CD4-positive, alpha-beta T cell treated with Interleukin-10 for 1 hour (primary cell): ENCODE measurements at places on chromosomes 12 and 14.
A peak's percentile ranks its signal among the peaks of the same experiment; 100 is the strongest.

DNA sequence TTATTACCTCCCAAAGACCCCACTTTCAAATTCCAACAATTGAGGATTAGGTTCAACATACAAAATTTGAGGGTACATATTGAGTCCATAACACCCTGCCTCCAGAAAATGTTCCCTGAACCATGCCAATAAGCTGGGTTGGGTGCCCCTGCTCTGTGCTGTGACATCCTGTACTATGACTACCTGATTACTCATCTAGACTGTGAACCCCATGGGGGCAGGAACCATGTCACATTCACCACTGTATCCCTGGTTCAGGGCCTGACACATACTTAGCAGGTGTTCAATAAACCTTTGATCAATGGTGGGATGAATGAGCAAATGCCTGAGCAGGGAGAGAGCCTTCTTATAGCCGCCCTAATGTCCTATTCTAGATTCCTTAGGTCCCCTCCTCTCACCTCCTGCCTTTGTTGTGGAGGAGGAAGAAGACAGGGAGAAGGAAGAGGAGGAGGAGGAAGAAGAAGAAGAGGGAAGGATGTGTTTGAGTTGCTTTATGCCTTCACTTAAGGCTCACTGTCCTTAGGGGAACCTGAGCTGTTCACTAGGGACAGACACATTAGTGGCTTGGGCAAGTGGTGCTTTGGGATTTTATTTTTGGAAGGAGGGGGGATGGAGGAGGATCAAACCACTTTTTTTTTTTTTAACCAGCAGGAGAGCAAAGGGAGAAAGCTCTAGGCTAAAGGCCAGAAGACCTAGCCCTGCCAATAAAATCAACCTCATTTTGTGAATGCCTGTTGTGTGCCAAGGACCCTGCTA is 21.3 kb downstream of the GPR68 start:
- DNase-seq = no peak

GRCh38 chr14:70955543-70956480 is 48.6 kb downstream of the PCNX1 start:
- peak; percentile 74 for DNase-seq

- no peak for DNase-seq
Measured at GRCh38 chr14:26522967-26523366, 74.9 kb downstream of the NOVA1 start.

GRCh38 chr14:102784892-102785594 is 7.8 kb downstream of the TRAF3 start:
- DNase-seq = no peak

DNA sequence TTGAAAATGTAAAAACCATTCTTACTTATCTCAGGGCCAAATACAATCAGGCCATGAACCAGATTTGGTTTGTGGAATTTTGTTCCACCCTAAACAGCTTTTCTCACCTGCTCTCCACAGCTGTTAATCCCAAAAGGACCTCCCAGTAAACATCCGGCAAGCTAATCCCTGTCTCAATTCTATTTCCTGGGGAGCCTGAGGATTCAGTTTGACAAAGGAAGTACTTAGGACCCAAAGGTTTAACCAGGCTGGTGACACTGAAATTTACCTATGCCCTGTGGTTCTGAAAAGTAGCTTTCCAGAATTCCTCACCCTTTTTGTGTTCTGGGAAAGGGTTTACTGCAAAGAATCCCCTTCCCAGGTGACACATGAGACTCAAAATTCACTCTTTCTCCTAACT is 15.0 kb downstream of the CAPZA3 start:
- DNase-seq = no peak

- DNase-seq = no peak
Measured at GRCh38 chr14:63662776-63663175, 21.1 kb upstream of the WDR89 start.

- DNase-seq = no peak
Measured at GRCh38 chr12:69833696-69834095, 8.7 kb downstream of the MYRFL start.

DNA sequence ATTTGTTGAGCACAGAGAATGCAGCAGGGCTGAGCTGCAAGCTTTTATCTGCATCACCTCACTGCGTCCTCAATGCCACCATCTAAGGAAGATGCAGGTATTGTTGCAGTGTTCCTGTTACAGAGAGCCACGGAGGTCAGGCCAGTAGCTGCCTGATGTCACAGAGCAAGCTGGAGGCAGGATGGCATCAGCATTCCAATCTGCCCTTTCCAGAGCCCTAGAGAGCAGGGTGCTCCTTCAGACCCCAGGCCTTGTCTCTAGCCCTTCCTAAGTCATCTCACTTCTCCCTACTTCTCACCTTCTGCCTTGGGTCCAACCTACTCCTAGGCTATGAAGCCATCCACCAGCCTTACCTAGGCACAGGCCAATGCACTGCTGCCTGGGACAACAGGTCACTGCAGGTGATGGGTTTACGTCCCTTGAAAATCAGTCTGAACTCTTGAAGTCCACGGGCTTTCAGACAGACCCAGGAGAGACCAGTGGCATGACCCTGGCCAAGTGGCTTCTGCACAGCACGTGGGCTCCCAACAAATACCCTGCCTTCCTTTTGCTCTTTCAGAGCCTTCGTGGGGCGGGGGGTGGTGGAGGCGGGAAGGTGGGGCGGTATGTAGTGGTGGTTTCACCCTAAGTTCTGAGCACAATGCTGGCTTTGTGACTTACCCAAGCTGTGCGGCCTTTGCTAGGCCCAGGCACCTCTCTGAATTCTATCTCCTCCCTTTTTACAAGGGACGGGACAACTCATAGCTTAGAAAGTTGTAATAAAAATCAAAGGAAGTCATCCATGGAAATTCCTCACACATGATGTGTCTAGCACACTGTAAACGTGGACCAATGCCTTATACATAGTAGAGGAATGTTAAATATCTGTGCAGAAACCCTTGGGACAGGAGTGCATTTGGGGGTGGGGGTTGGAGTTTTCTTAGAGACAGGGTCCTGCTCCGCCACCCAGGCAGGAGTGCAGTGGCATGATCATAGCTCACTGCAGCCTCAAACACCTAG is 136.0 kb downstream of the KSR2 start:
- no peak for DNase-seq

DNA sequence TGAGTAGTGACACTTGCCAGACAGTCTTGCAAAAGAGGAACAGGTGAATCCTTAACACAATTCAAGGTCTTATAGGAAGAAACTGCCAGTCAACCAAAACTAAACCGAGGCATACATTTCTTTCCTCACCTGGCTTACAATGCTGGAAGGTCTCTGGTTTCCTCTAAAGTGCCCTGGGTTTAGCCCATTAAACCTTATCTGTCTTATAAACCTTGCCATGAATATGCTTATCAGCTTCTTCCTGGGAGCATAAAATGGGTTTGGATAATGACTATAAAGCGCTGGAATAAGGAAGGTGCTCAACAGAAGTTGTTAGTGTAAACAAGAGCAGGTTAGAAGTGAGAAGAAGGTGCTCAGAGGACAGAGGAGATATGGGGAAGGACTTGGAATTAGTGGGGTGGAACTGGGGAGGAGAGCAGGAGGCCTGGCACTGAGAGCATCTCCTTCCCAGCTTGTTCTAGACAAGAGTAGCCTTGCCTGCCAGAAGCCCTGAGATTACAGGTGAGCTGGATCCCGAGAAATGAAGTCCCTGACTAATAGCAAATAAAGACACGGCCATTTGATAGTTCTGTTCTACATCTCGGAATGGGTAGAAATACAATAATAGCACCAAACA is 14.1 kb upstream of the GPRC5A start:
- DNase-seq = no peak

- DNase-seq = no peak
Measured at GRCh38 chr12:124491856-124492420, 75.5 kb downstream of the NCOR2 start.

GRCh38 chr12:47778881-47779280 is 5.8 kb downstream of the SLC48A1 start:
- no peak for DNase-seq

- no peak for DNase-seq
Measured at GRCh38 chr12:6370576-6370935, 4.8 kb downstream of the SCNN1A start.

DNA sequence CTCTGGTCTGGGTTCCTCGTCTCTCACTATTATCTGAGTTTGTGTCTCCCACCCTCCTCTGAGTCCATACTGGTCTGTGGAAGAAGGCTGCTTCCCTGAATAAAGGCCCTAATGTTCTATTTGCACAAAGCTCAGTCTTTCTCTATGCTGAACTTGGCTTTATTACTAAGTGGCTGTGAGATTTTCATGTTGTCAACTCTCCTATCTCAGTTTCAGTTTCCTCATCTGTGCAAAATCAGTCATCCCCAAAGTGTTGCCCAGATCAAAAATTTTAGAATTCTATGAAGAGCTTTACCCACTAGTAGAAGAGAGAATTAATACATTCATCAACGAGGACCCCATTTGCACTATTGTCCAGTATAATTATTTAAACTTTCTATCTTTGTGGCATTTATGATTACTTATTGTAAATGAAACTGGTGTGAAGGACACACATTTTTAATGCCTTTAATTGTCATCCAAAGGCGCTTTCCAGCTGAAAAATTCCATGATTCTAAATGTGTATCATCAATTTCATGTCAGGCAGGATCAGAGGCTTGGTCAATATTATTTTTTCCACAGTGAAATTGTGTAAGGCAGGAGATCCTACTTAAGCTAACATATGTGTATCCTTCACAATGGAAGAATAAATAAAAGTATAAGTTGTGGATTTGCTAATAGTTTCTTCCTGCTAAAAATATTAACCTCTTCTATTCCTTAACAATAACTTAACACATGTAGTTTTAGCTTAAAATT is 79.1 kb upstream of the EEA1 start:
- no peak for DNase-seq

DNA sequence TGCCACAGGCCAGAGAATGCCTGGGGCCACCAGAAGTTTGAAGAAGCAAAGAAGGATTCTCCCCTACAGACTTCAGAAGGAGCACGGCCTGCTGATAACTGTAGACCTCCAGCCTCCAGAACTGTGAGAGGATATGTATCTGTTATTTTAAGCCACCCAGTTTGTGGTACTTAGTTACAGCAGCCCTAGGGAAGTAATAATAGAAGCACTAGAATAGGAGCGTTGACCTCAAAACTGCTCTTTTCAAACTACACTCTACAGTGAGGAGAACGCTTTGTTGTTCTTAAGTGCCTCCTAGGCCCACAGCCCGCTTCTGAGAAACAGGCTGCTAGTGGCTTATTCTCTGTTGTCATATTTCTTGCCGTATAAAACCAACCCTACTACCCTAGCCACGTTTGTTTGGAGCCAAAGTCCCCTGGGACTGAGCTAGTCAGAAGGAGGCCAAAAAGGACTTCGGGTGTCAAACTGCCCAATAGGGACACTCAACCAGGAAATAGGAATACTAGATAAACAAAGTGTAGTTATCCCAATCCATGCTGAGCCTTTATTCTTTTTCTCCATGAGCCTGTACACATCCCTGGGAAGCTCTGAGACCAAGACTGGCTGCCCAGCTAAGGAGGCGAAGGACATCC is 38.5 kb upstream of the FRS2 start:
- no peak for DNase-seq

- no peak for DNase-seq
Measured at GRCh38 chr14:75453817-75454434, 26.1 kb downstream of the JDP2 start.

GRCh38 chr14:23561873-23562821 is 5.4 kb downstream of the AP1G2 start:
- no peak for DNase-seq

DNA sequence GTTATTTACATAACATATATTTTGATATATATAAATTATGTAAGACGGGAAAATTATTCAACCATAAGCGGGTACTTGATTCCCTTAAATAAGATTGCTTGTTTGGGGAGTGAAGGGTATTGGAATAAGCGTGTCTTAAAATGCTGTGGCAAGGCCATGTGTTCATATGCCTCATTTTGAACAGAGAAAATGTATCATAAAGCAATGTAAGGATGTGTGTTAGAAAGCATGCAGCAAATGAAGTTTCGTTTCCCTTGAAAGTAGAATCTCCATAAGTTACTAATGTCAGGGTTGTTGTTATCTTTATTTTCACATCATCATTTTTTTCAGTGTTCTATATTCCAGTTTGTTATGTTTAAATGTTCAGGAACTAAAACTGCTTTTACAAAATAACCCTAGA is 465.6 kb downstream of the FOXG1 start:
- no peak for DNase-seq
